ENCODE measurements at places on chromosomes 2 and 18.

- no peak for DNase-seq
Observed at GRCh38 chr2:95077530-95077825, 44.1 kb downstream of the MRPS5 start.

DNA sequence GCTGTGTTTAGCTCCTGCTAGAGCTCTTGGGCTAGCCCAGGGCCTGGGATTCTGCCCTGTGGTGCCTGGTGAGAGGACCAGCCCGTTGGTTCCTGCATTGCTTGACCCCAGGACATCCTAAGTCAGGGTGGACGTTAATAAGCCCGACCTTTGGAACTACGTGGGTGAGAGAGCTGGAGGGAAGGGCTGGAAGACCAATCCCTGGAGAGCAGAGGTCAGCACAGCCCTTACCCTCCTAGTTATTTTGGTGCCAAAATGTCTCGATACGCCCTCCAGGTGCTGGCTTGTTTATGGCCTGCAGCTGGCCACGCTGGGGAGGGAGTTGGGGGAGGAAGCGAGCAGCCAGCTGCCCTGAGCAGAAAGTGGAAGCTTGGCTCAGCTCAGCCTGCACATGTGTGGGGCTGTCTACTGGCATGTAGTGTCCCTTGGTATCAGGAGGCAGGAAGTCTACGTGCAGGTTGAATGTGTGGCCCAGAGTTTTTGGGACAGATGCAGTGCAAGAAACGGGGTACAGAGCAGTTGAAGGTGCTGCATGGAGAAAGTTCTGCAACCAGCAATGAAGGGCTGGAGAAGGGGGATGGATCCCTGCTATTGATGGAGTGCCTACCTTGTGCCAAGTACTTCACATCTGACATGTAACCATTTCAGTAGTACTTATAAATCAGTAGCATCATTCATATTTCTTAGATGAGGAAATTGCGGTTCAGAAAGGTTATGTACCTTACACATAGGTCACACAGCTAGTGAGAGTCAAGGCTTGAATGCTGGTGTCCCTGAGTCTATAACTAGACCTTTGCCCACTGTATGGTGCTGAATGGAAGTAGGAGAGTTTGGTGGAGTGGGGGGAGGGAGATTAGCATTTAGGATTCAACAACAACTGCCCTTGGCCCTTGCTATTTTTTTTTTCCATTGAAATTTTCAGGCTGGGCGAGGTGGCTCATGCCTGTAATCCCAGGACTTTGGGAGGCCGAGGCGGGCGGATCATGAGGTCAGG is 5.0 kb upstream of the DGKD start:
- no peak for DNase-seq

GRCh38 chr2:128026448-128027277 is 1.2 kb downstream of the SAP130 start:
- DNase-seq, result no peak

DNA sequence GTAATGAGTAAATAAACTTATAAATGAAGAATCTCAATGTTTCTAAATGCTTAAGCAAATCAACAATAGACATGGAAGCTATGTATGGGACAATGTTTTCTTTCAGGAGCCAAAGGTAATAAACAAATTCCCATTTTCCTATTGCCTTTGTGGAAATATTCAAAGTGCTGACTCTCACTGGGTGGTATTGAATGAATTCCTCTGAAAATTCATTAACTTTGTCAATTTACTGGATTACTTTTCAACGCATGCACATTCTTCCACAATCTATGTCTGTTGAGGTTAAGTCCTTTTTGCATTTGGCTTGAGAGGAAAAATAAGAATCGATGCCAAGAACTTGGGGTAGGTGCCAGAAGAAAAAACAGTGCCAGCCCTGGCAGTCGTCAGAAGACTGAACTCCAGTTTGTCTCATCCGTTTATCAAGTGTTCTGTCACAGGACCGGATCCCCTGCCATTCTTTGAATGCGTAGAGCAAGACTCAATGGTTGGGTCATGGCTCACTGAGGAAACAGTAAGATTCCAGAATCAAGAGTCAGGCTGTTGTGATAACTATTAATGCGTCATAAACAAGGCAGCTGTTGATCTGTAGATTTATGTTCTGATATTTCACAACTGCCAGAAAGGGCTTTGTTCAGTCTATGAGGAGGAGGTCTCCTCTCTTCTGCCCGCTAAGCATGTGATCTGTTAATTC is 133.3 kb downstream of the GFPT1 start:
- DNase-seq, result no peak

- no peak for DNase-seq
Observed at GRCh38 chr2:203097735-203098134, 83.1 kb downstream of the NBEAL1 start.

GRCh38 chr2:222358876-222359275 is 60.1 kb upstream of the PAX3 start:
- DNase-seq, result no peak

DNA sequence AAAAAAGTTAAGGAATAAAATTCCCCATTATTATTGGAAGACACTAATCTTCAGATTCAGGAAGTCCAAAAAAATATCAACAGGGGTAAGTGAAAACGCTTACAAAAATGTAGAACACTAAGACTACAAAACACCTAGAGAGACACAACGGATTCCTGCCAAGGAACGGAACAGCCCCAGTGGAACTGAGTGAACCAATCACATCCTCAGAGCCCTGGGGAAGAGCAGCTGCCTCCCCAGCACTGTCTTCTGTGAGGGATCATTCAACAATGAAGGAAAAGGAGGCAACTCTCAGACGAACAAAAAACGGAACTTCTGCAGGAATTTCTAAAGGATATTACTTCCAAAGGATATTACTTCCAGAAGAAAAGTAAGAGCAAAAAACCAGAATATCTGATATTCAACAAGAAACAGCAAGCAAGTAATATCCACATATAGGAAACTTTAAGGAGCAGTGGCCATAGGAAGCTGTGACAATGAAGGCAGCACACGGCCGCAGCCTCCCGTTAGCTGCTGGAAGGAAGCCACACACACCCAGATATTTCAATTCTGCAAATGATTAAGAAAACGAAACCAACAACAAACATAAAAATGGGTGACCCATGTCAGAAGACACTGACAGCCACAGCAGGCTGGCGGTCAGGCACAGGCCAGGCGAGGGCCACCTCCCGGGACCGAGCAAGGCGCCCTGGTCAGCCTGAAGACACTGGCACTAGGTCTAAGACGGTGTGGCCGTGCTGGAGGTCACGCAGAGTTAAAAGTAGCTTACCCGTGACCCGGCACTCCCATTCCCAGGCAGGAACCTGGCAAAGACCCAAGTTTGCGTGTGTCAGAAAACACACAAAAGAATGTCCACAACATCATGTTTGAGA is 81.8 kb downstream of the HDAC4 start:
- no peak for DNase-seq

DNA sequence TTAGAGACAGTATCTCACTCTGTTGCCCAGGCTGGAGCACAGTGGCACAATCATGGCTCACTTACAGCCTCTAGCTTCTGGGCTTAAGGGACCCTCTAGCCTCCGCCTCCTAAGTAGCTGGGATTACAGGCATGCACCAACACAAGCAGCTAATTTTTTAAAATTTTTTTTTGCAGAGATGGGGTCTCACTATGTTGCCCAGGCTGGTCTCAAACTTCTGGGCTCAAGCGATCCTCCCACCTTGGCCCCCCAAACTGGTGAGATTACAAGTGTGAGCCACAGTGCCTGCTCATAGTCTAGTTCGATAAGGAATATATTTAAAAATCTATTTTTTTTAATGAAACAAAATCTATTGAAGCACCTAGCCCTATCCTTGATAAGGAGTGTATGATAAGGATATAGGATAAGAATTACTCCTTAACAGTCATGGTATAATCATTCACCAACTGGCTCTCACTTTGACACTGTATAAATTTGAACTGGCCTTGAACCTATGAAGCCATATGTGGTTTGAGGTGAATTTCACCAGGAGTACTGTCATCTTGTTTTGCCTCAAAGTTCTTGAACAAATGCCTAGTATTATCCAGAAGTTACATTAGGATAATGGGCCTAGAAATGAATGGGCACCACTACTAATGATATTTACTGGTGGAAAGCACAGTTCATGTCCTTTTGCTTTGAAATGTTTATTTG is 71.1 kb downstream of the EXOC6B start:
- DNase-seq, result no peak

- no peak for DNase-seq
Observed at GRCh38 chr2:10773821-10774341, 38.7 kb downstream of the PDIA6 start.

GRCh38 chr2:229477269-229477755 is 206.2 kb upstream of the PID1 start:
- no peak for DNase-seq

Data from stimulated activated CD8-positive, alpha-beta memory T cell treated with anti-CD3 and anti-CD28 coated beads, Interleukin-2, amount 100 ng/mL, for 1 hour (primary cell).